ENCODE measurements at places on chromosomes 6 and 20. TPM values are rescaled to one million over a fixed set of nuclear protein-coding genes. Genes with fewer than 3 reads are reported as not detected.

The PSORS1C2 gene
- total RNA-seq = 0.49 TPM

GRCh38 chr6:149834513-149835481 lies 29.4 kb downstream of the LRP11 start:
- peak; percentile 69 for DNase-seq

The SLC17A3 gene
- not detected for total RNA-seq

GRCh38 chr20:44643596-44644229 lies 7.8 kb downstream of the ADA start:
- DNase-seq = no peak

The PSORS1C1 gene
- not detected for total RNA-seq

GRCh38 chr20:16061351-16061750 lies 511.9 kb downstream of the KIF16B start:
- no peak for DNase-seq

DNA sequence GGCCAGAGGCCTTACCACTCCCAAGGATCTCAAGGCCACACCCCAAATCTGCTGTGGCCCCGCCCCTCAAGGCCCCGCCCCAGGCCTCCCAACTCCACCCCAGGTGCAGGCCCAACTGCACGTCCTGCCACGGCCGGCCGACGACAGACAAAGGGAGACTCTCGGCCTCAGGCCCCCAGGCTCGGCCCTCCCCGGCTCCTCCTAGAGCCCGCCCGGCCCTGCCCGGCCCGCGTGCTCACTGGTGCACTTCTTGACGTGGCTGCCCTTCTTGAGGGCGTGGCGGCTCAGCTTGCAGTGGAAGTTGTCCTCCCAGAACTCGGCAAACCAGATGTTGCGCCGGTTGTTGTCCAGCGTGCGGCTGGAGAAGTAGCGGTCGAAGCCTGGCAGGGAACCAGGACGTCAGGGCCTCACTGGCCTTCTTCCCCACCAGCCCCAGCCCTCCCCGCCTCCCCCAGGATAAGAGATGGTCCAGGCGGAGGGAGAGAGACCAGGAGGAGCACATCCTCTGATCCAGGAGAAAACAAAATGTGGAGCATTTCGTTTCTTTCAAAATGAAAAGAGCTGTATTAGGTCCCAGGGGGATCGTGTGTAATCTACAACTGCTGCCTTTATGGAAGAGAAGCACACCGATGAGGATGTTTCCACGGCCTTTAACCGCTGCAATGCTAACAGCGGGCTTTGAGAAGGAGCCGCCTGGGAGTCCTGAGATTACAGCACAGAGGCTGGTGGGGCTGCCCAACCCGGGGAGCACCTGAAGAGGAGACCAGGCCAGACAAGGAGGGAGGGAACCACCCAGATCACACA lies 89.4 kb downstream of the GRM4 start:
- DNase-seq = peak; percentile 49

The RAET1E gene
- total RNA-seq = not detected

DNA sequence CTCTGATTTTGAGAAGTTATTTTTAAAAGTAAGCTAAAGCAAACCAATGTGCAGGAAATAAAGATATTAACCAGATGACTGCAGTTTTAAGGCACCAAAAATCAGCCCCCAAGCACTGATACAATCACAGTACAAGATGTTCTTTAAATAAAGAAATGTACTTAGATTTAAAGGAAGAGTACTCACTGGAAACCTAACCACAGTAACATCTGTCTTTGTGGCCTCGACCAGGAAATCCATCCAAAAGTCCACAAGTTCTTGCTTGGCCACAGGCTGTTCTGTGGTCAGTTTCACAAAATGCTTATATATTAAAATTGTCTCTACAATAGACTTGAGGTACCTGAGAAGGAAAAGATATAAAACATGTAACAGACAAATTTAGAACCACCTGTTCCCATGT lies 105.9 kb upstream of the MAP7 start:
- no peak for DNase-seq

GRCh38 chr6:53309059-53309900 lies 39.5 kb downstream of the ELOVL5 start:
- DNase-seq = no peak

The PDYN gene
- total RNA-seq = not detected

- no peak for DNase-seq
Measured at GRCh38 chr6:165091121-165091785, 218.2 kb downstream of the C6orf118 start.

DNA sequence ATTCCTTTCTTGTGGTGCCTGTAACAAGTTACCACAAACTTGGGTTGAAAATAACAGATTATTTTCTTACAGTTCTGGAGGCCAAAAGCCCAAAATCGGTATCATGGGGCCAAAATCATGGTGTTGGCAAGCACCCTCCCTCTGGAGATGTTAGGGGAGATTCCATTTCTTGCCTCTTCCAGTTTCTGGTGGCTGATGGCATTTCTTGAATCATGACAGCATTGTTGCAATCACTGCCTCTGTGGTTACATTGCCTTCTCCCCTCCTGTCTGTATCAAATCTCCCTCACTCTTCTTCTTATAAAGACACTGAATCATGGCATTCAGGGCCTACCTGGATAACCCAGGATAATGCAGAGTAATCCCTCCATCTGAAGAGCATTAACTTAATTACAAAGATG lies 17.9 kb upstream of the TENT5A start:
- DNase-seq = no peak

GRCh38 chr20:17494201-17494600 lies 37.0 kb downstream of the BFSP1 start:
- DNase-seq = no peak

DNA sequence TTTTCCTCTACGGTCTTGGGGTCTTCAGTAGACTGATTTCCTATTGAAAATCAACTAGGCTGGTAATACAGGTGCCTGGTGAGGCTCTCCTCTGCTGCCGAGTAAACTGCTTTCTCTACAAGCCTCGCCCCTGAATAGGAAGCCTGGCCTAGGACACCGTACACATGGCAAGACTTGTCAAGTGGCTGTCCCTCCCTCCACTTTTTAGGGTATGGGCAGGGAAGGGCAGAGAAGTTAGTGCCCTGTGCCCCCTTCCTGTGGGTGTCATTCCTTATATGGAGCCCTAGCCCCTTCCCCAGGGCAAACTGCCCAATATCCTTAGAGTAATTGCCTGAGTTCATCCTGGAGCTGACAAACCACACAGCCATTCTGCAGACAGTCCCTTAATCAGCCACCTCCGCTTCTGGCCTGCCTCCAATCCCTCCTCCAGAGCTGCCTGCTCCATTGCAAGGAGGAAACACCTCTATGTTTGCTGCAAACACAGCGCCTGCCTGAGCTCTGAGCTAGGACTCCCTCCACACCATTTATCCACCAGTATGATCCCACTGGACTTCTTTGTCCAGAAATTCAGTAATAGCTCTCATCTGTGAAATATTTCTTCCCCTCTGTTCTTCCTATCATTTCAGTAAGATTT lies 93.1 kb downstream of the CHD6 start:
- no peak for DNase-seq

All from glutamatergic neuron (in vitro differentiated cells).